ENCODE measurements at places on chromosomes 4 and X.

GRCh38 chrX:129953334-129953648 is 29.1 kb upstream of the BCORL1 start:
- DNase-seq, result no peak

- DNase-seq, result no peak
Observed at GRCh38 chrX:135009057-135009610, 13.2 kb downstream of the RTL8B start.

- DNase-seq, result no peak
Observed at GRCh38 chr4:162201673-162202072, 37.9 kb upstream of the FSTL5 start.

DNA sequence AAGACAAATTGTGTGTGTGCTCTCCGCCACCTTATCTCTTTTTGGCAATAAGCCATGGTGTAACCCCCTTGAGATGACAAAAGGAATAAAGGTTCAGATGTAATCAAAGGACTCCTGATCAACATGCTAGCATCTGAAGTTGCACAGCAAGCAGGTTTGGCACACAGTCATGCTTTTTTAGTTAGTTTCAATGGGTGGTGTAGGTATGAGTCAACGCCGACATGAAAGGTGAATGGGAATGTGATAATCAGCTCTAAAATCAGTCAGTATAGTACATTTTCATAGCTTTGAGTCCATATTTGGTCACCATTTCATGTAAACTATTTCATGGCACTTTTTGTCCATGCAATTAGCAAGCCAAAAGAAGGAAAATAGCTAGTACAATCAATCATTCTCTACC is 50.4 kb upstream of the ETNPPL start:
- DNase-seq, result no peak

- DNase-seq, result no peak
Observed at GRCh38 chr4:44100456-44100855, 348.2 kb downstream of the KCTD8 start.

DNA sequence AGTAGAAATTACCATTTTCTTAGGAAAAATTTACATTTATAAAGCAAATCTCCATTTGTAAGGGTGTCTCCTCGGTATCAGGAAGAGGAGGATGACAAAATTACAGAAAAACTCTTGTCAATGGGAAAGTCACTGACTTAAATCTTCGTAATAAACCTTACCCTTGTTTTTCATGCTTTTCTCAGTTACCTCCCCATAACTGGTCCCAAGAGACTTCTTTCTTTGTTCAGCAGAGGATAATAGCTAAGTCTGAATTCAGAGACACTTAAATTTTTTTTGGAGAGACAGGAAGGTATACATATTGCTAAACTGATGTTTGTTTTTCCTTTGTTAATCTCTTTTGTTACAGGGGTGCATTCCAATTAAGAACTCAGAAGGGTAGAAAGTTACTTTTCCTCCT is 125.5 kb upstream of the JADE1 start:
- DNase-seq, result no peak

- DNase-seq, result no peak
Observed at GRCh38 chr4:8675383-8675782, 82.8 kb downstream of the CPZ start.

DNA sequence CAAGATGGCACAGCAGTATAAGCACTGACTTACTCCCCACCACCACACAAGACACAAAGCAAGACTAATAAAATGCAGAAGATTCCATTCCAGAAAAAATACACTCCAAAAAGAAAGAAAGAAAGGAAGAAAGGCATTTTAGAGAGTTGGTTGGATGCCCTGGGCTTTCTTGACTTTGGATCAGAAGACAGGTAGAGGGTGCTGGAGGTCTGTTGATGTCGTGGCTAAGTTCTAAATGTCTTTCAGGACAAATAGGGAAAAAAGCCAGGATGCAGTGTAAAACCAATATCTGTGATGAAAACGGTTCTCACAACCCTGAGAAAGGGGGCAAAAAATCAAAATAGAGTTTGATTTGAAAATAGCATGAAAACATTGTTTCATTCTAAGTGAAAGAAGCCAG is 555.2 kb upstream of the PRKX start:
- no peak for DNase-seq

GRCh38 chr4:63211776-63212479 is 1197.3 kb downstream of the TECRL start:
- DNase-seq, result no peak

GRCh38 chr4:148289740-148290139 is 152.5 kb downstream of the NR3C2 start:
- no peak for DNase-seq

DNA sequence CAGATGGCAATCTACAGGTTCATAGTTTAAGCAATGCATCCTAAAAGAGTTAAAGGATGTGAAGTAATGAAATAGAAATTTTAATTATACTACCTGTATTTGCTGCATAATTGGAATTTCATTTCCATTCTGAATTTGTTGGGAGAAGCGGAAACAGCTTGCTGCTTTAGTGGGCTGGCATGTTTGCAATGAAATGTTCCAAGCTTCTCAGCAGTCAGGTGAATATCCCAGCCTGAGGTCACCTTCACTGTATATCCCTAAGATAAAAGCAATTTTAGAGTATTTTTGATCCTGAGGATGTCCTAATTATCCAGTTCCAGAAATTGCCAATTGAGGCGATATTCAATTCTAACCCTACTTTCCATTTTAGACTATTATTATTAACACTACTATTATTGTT is 136.1 kb upstream of the ARSJ start:
- DNase-seq, result no peak

GRCh38 chr4:17236686-17237085 is 275.2 kb downstream of the QDPR start:
- no peak for DNase-seq

DNA sequence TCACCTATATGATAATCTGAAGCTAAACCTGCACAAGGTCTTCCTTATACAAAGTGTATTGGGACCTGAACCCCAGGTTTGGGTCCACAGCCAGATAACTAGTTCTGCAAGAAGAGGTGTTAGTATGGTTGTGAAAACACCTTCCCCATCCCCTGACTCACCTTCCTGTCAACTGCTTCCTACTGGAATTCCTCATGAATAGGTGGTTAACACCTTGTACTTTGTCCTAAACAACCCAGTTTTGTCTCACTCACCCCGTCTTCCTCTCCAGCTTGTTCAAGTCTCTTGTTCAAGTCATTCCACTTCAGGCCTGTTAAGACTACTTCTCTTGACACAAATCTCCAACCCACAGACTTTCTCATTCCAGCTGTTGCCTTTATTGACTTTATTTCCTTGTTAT is 45.5 kb downstream of the CCNG2 start:
- no peak for DNase-seq

DNA sequence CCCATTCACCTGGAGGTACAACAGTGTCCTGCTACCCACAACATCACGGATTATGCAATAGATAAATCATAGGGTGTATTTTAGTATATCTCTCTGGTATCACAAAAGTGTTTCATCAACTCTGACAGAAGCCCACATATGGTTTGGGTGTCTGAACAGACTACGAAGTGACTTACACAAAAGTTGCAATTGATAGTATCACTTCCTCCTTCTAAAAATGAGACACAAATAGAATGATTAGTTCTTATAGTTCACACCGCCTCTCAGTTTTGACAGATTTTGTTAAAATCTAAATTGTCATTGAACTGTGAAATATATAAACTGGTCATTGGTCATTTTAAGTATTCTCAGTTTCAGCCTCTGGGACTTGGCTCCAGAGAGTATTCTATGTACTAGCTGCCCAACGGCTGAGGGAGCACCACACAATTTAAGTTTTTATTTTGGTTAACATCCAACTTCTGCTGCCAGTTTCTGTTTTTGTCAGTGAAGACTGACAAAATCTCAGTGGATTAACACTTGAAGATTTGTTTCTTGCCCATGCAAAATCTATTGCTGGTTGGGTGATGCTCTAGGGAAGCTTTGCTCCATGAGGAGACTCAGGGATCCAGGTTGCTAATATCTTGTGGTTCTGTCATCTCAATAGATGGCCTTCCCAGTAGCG is 113.8 kb upstream of the PUDP start:
- no peak for DNase-seq

DNA sequence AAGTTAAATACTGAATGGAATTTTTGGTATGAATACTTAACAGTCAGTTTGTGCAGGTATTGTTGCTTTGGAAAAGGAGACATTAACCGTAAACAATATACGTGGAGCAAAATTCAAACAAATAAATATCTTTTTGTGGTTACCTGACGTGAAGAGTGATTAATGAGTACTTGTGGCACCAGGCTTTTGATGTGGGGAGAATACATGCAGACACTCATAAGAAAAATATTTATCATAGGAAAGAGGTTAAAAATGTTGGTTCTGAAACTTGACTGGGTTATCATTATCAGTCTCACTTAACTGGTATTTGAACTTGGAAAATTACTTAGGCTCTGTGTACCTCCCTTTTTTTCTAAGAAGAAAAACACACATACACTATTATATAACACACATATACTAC is 136.4 kb upstream of the NDST4 start:
- DNase-seq, result no peak

DNA sequence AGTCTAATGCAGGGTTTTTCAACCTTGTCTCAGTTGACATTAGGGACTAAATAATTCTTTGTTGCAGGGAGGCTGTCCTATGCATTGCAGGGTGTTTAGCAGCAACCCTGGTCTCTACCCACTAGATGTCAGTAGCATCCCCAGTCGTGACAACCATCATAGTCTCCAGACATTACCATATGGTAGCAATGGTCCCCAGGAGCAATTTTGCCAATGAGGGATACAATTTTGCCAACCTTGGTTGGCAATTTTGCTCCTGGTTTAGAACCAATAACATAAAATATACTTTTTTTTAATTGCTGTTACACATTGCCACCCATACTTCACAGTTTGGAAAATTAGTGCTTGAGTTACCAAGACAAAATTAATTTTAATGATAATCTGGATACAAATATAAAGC is 6.0 kb downstream of the EREG start:
- DNase-seq, result no peak

DNA sequence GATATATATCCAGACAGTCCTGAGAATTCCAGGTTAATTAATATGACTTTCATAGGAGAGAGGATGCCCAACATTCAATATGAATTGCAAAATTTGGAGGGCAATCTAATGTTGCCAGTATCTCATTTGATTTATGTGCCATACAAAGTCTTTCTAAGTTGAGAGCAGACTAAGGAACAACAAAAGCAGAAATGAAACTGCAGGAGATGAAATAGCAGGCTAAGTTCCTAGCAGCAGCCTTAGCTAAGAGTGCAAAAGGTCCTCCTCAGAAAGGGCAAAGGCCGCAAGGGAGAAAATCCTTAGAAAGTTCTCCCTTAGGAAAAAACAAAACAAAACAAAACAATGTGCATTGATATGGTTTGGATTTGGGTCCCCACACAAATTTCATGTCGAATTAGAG is 602.9 kb upstream of the HTR2C start:
- no peak for DNase-seq

- no peak for DNase-seq
Observed at GRCh38 chr4:176451443-176451842, 131.7 kb downstream of the SPCS3 start.

DNA sequence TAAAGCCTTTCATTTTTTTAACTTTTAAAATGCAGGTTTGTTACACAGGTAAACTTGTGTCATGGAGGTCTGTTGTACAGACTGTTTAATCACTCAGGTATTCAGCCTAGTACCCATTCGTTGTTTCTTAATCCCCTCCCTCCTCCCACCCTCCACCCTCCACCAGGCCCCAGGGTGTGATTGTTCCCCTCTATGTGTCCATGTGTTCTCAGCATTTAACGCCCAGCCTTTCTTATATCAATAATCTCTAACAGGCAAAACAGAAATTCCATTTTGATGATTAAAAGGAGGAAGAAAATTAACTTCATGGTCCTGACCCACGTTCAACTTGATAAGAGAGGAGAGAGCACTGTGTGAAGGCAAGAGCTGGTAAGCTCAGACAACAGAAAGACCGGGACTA is 75.1 kb downstream of the TSPAN5 start:
- no peak for DNase-seq

DNA sequence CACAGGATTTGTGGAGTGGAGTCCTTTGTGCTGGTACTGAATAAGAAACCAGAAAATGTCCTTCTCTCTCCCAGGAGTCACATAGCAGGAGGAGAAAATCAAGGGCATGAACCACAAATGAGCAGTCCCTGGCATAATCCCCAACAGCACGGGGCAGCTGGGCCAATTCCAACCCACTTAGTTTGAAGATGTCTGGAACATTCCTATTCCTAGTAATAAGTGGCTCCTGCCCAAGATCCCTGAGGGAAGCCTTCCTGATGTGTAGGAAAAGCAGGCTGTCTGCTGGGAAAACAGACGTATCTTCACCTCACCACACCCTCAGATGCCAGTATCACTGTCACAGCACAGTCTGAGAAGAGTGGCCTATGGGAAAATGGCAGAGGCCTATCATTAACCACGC is 182.8 kb upstream of the MAP3K15 start:
- no peak for DNase-seq

DNA sequence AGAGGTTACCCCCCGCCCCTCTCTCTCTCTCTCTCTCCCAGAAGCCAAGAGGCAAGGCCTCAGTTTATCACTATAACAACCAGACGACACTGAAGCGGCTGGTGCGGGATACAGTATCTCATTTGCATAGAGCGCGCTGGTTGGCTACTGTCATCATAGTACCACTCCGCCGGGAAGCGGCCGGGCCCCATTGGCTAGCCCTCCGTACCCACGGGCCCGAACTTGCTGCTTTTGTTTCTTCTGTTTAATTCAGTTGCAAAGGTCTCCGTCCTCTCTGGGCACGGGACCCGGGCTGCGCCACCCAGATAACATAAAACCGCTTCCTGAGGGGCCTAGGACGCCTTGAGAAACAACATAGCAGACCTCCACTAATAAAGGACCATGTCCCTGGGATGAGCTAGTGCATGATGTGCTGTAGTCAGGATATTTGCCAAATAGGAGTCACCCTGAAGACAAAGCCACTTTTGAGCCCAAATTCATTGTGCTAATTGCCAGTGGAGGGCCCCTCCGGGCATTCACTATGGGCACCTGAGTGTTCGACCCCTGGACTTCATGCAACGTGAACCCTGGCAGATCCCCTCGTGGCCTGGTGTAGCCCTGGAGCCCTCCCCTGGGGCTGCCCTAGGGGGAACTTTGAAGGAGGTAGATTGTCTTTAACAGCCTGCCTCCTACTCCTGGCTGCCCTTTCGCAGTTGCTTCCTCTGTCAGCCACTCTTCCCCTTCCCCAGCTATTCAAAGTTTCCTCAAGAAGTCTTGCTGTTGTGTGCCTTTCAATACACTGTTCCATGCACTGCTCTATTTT is at the start of gene PCYT1B:
Gene PCYT1B, minus strand, starts transcription at position 91 of the 802 bp plus-strand sequence. CDS start 242 bp downstream, outside the sequence.
- DNase-seq, result peak; percentile 13

DNA sequence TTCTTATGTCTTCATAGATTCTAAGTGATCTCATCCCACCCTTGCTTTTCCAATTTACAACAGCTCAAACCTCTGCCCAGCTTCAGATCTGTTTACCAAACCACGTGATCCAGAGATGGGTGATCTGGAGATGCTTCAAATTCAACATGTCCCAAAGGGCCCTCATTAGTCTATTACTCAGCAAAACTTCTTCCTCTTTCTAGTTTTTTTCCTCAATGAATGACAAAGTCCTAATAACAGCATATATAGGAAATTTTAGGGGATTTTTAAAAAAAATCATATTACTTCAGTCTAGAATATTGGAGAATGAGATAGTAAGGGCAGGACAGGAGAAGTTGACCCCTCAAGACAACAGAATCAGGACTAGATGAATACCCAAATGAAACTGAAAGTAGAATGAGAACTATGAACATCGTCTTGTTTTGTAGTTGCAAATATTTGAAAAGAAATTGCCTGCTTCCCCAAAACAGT is 127.1 kb downstream of the CFAP299 start:
- no peak for DNase-seq

Data from stimulated activated CD8-positive, alpha-beta memory T cell treated with anti-CD3 and anti-CD28 coated beads, Interleukin-4, amount 100 ng/mL, for 4 hours (primary cell).